Activated naive CD8-positive, alpha-beta T cell treated with anti-CD3 and anti-CD28 coated beads, Interleukin-2, amount 10 ng/mL, durations not matched to agents 7 days and 5 days (primary cell): ENCODE measurements at places on chromosomes 2 and 18. TPM values are rescaled to one million over a fixed set of nuclear protein-coding genes. Genes with fewer than 3 reads are reported as not detected.

- DNase-seq = no peak
These were observed 311.9 kb upstream of the RAB6C start for GRCh38 chr2:129667577-129667976.

- DNase-seq = no peak
These were observed 319.8 kb upstream of the FIGN start for GRCh38 chr2:164055623-164056022.

DNA sequence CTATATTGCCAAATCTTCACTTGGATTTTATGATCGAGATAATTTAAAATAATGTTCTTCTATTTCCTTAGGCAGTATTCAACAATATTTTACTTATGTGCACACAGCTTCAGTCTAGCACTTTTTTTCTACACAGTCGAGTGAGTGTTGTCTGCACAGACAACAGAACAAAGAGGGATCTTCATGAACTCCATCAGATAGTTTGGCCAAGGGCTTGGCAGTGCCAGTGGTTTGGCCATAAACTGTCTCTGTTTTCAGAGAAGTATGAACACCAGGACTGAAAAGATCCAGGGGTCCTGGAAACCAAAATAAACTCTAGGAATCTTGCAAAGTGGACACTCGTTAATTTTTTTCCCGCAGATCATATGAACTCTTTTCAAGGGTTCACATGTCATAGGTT lies 547.3 kb downstream of the PLCL1 start:
- no peak for DNase-seq

DNA sequence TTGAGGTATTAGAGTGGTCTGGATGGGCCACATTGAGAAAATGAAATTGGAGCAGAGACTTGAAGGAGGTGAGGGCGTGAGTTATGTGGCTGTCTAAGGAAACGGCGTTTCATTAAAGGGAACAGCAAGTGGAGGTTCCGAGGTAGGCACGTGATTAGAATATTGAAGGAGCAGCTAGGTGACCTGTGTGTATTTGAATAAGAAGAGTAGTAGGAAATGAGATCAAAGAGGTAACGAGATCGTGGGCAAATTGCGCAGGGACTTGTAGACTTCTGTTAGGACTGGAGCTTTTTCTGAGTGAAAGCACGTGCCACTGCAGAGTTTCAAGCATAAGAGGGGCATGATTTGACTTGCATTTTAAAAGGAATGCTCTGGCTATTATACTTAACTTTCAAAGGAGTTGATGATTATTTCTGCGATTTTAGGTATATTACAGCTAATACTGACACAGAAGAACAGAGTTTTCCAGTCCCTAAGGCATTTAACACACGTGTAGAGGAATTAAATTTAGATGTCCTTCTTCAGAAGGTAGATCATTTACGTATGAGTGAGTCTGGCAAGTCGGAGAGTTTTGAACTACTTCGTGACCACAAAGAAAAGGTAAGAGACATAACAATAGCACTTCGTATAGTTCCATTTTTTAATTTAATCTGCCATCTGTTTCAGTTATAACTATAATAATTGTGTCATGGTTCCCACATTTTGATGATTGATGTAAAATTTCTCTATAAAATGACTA lies 48.7 kb downstream of the RMDN2 start:
- no peak for DNase-seq

GRCh38 chr2:45640576-45640975 lies 10.9 kb upstream of the PRKCE start:
- DNase-seq = no peak

The EIPR1 gene
- total RNA-seq = 31.0 TPM

The HES6 gene
- total RNA-seq = 4.3 TPM
